ENCODE measurements at places on chromosomes 6 and 20. TPM values are rescaled to one million over a fixed set of nuclear protein-coding genes. Genes with fewer than 3 reads are reported as not detected.

COL19A1 gene
- total RNA-seq: 9.1 TPM

SLX4IP gene
- 1.2 TPM for total RNA-seq

SPATS1 gene
- total RNA-seq: not detected

FAM162B gene
- total RNA-seq: not detected

PRPH2 gene
- total RNA-seq: not detected

OR2B6 gene
- total RNA-seq: not detected

PDYN gene
- total RNA-seq: 0.10 TPM

VSTM2L gene
- total RNA-seq: not detected

MUC21 gene
- not detected for total RNA-seq

MOXD1 gene
- total RNA-seq: 0.52 TPM

MPIG6B gene
- total RNA-seq: 11.5 TPM

NR2E1 gene
- not detected for total RNA-seq

ID4 gene
- total RNA-seq: not detected

DEFB132 gene
- not detected for total RNA-seq

ANGPT4 gene
- total RNA-seq: not detected

TAP2 gene
- 45.0 TPM for total RNA-seq

BPI gene
- total RNA-seq: 5.5 TPM

CYP21A2 gene
- not detected for total RNA-seq

GNMT gene
- 0.63 TPM for total RNA-seq

FAM83D gene
- 2.1 TPM for total RNA-seq

HRH3 gene
- total RNA-seq: not detected

EDN1 gene
- 4.9 TPM for total RNA-seq

LY6G5B gene
- total RNA-seq: 9.8 TPM

HLA-DQA1 gene
- 12.5 TPM for total RNA-seq

SNAI1 gene
- 5.8 TPM for total RNA-seq

PNLDC1 gene
- total RNA-seq: 0.10 TPM

PIM1 gene
- 107 TPM for total RNA-seq

TRDN gene
- total RNA-seq: not detected

LSM2 gene
- 15.4 TPM for total RNA-seq

IMPG1 gene
- total RNA-seq: not detected

HLA-DRB1 gene
- 166 TPM for total RNA-seq

TNF gene
- 230 TPM for total RNA-seq

HLA-DMB gene
- 67.8 TPM for total RNA-seq

PCED1A gene
- 30.0 TPM for total RNA-seq
